ENCODE measurements at places on chromosomes 1 and 21.

- DNase-seq: no peak
These were observed 3.7 kb downstream of the DEDD start for GRCh38 chr1:161128591-161129420.

- no peak for DNase-seq
These were observed 122.9 kb upstream of the ERG start for GRCh38 chr21:38621132-38621531.

DNA sequence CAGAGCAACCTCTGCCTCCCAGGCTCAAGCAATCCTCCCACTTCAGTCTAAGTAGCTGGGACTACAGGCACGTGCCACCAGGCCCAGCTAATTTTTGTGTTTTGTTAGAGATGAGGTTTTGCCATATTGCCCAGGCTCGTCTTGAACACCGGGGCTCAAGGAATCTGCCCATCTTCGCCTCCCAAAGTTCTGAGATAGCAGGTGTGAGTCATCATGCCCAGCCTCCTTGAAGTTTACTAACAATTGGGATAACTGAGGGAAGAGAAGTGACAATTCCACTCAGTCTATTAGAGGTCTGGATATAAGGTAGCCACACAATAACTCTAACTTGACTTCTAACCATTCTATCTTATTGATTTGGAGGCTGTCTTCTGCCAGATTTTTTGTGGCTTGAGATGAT lies 6.3 kb upstream of the RCC1 start:
- DNase-seq: no peak

DNA sequence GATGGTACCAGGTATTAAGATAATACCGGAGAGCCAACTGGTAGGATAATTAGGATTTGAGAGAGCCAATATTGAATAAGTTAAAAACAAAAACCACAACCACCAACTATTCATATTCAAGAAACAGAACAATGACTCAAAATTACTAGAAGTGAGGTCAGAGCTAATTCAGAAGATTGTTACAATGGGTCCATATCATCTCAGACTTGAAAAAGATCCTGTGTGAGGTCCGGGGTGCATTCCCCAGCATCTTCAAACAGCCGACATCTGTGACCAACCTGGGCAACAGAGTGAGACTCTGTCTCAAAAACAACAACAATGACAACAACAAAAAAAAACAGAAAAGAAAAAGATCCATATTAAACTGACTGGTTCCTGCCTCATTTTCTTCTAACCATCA lies 18.6 kb downstream of the AK2 start:
- DNase-seq: no peak

GRCh38 chr1:38207906-38208305 lies 161.3 kb upstream of the POU3F1 start:
- DNase-seq: no peak

- DNase-seq: no peak
These were observed 138.1 kb upstream of the ADAMTS5 start for GRCh38 chr21:27104846-27105431.

- no peak for DNase-seq
These were observed 16.1 kb downstream of the NAV1 start for GRCh38 chr1:201554789-201555592.

- no peak for DNase-seq
These were observed 20.2 kb upstream of the RALGPS2 start for GRCh38 chr1:178704833-178705232.

DNA sequence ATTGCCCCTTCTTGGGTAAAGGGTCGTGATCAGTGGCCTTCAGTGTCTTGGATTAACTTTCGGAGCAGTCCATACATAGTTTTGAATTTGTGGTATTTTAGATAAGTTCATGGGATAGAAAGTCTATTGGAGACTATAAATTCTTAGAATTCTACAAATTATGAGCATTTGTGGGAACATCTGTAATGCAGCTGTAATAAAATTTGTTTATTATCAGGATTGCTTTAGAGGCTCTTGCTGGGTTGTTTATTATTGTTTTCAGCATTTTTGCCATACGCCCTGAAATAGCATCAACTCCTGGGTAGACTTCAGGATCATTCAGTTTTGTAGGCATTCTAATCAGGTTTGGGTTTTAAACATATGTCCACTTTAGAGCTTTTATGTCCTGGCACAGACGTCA lies 16.1 kb downstream of the LAMC1 start:
- DNase-seq: no peak

- no peak for DNase-seq
These were observed 38.4 kb downstream of the WARS2 start for GRCh38 chr1:119102051-119102450.

- no peak for DNase-seq
These were observed 88.3 kb downstream of the TPR start for GRCh38 chr1:186286615-186287315.

DNA sequence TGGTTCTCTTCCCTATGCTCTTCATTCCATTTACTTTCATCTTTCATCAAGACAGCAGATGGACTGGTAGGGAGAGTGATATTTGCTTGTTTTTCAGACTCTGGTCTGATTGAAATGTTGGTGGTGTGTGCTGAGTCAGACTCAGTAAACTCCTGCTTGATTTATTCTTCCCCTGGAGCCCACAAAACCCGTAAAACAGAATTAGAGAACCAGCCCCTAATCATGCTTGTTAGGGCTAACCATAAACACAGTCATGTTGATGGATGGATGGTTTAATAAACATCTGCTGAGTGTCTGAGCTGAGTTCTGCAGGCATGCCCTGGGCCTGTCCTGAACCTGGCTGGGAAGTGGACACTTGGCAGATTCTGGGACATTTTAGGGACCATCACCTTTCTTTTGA lies 24.8 kb downstream of the NOS1AP start:
- DNase-seq: no peak
